ENCODE measurements at places on chromosomes 4 and X.

- DNase-seq = peak; percentile 54
Measured at GRCh38 chrX:42079968-42080367, 156.6 kb upstream of the CASK start.

GRCh38 chr4:126028876-126029275 lies 714.1 kb downstream of the FAT4 start:
- DNase-seq = peak; percentile 21

GRCh38 chr4:180766944-180767729 lies 1476.1 kb upstream of the TENM3 start:
- no peak for DNase-seq

GRCh38 chr4:139607502-139608060 lies 51.6 kb upstream of the SETD7 start:
- DNase-seq = no peak

DNA sequence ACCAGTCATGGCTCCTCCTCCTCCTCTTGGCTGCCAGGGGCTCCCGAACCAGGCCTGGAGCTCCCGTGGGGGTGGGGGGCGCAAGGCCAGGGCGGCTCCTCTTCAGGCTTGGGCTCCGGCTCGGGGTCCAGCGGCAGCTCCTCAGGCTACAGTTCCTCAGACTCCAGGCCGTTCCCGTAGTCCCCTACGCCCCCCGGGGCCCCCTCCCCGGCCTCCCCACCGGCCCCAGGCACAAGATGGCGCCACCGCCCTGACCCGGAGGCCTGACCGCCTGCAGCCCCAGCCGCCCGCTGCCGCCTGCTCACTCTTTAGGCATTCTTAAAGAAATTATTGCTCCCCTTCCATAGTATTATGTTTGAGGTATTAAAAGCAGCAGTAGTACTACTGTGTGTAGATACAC lies 54.5 kb downstream of the TAF1 start:
- DNase-seq = no peak

GRCh38 chr4:79181190-79181589 lies 144.7 kb downstream of the NAA11 start:
- no peak for DNase-seq

DNA sequence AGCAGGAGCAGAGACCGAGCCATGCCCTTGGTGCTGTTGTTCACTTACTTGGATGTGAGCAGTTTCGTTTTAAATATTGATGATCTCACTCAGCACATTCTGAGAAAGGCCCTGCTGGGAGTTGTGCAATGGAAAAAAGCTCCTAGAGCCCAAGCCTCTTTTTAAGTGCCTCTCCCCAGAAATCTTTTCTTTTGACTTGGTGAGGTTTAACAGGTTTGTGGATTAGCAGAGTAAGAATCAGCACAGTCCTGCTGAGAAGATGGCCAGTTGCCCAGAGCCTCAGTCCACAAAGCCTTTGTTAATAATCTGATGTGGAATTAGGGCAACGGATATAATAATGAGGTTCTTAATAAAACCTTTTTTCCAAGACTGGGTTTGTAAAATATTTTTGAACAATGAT lies 157.5 kb upstream of the ATP6AP2 start:
- peak; percentile 56 for DNase-seq

Measured in fibroblast of upper back skin (primary cell).